DMS79 treated with DMSO at 0.1 percent for 48 hours (cell line): ENCODE measurements at places on chromosomes 6 and 20.

DNA sequence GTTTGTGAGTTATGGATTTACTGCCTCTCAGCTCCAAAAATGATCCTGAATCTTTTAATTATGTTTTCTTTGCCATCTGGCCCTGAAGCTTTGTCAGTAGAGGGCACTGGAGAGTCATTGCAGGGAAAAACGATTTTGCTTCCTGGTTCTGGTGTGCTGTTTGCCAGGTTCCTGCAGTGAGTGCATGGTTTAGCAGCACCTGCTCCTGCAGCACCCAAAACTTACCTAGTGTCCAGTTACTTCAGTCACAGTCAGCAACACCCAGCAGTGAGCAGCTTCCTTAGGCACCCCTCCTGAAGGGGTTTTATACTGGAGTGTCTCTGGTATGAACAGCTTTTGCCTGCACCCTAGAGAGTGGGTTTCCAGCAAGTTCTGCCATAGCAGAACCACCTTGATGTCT lies 6.0 kb upstream of the TRIM26 start:
- peak; percentile 69 for DNase-seq

- no peak for DNase-seq
Measured at GRCh38 chr20:46174469-46175126, 56.5 kb downstream of the CD40 start.

- DNase-seq = peak; percentile 25
Measured at GRCh38 chr6:7129784-7130569, 22.2 kb downstream of the RREB1 start.

- peak; percentile 57 for DNase-seq
Measured at GRCh38 chr6:35919085-35919826, 1.6 kb downstream of the SRPK1 start.

GRCh38 chr20:5859608-5860007 lies 90.7 kb downstream of the TRMT6 start:
- DNase-seq = no peak

DNA sequence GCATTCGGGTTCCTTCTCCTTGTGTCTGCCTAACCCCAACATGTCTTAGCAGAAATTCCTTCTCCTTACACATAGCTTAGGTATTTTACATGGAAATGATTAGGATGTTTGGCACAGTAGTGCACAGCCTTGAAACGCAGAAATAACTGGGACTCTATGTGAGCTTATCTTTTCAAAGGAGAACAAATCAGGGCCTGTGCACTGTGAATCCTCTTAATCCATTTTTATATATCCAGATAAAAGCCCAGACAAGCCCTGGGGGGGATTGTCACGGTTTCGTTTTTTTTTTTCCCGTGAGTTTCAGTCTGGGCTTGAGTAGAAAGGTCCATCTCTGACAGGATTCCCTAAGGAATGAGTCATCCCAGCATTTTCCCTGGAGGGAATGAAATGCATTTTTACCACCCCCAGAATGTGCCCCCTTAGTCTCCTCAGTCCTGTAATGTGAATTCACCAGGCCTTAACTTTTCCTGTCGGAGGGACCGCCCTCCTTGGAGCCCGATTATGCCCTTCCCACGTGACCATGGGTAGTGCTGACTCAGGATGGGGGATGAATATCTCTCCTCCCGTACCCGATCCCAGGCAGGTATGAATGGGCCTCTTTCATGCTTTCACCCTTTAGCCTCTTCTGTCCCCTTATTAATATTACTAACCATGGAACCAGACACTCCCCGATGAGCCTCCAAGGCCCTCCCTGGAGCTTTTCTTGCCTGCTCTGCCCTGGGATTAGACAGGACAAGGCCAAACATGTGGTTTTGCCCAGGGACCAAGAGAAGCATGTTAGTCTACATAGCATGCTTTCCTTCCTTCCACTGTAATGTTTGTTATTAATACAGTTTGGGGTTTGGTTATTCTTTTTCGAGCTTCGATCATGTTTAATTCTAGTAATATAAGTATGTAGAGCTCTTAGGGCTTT lies 23.9 kb upstream of the NAA20 start:
- no peak for DNase-seq

DNA sequence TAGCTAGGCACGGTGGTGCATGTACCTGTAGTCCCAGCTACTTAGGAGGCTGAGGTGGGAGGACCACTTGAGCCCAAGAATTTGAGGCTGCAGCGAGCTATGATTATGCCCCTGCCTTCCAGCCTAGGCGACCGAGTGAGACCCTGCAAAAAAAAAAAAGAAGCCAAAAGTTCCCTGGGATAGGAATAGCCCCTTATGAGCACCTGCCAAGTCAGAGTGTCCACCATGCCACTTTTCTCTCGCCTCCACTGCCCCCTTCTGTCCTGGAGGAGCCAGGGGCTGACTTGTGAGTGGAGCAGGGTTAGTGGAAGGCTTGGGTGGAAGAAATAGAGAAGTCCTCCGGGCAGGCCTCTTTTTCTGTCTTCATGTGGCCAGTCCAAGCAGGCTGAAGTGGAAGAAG lies 12.1 kb upstream of the DDX27 start:
- DNase-seq = no peak

DNA sequence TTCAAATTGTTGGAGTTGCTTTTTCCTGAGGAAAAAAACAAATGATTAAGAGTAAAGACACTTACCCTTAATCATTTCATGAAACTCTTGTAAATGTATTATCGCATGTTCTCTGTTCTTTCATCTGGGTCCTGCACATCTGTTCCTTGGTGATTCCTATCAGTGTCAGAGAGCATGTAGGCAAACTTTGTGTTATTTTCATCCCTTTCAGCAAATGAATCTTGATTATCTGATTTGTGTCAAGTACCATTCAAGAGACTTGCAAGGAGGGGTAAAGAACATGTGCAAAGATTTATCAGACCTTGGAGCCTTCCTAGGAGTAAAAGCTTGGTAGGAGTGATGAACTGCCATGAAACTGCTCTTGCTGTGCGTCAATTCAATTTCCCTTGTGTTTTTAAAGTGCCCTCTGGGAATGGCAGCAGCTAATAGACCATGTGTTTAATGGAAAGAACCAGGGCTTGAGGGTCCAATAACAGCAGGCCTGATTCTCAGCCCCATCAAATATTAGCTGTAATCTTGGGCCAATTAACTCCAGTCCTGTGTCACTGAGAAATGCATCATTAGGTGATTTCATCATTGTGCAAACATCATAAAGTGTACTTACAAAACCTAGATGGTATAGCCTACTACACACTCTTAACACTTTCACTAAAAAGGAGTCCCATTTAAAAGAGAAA lies 118.9 kb upstream of the CEP85L start:
- peak; percentile 95 for DNase-seq

GRCh38 chr6:6837541-6838080 lies 249.1 kb downstream of the LY86 start:
- DNase-seq = peak; percentile 15

DNA sequence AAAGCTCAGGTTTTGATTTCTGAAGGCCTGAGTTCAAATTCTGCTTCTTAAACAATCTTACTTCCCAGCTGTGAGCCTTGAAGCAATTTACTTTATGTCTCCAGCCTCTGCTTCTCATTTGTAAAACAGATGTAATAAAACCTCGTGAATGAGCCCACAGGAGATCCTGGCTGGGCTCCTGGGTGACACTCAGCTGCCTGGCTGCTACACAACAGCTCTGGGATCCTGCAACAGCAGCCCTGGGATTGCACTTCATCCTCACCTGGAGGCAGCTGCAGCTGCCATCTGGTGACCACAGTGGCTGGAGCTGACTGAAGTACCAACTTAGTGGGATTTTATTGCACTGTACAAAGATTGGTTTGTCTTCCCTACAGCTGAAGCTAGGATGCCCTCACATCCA lies 98.6 kb downstream of the NDUFAF5 start:
- no peak for DNase-seq

- DNase-seq = no peak
Measured at GRCh38 chr6:165071906-165072305, 237.5 kb downstream of the C6orf118 start.

- DNase-seq = no peak
Measured at GRCh38 chr20:57653910-57654309, 33.7 kb upstream of the ZBP1 start.

DNA sequence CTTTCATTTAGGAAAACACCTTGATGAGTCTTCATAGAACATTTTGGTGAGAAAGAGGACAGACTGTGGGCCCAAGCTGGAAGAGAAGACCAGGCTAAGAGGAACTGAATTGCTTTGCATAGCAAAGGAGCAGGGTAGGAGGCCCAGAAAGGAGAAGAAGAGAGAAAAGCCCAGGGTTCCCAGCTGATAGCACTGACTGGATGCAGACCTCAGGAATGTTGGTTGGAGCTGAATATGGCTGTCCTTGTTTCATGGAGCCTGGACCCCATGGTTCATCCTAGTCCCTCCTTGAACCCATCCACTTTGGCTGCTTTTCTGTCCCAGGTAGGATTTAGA lies 18.0 kb upstream of the ZFAND3 start:
- no peak for DNase-seq

- peak; percentile 71 for DNase-seq
Measured at GRCh38 chr6:161141173-161141572, 132.7 kb downstream of the AGPAT4 start.

DNA sequence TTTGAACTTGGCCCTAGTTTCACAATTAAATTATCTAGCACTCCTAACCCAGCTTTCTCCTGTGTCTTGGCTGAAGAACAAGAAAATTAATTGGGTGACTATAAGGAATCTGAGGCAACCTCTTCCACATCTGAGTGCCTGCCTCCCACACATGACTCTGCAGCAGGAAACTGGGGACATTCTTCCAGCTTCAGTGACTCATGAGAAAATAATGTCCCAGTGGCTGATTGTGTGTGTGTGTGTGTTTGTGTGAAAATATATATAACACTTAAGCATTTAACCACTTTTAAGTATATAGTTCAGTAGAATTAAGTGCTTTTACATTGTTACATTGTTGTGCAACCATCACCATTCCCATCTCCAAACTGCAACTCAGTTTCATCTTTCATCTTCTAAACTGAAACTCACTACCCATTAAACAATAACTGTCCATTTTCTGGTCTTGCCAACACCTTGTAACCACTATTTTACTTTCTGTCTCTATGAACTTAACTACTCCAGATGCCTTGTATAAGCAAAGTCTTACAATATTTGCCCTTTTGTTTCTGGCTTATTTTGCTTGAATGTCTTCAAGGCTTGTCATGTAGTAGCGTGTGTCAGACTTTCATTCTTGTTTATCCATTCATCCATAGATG lies 8.7 kb downstream of the TRIM38 start:
- DNase-seq = no peak

- DNase-seq = peak; percentile 23
Measured at GRCh38 chr20:11549172-11550103, 368.3 kb upstream of the BTBD3 start.

- no peak for DNase-seq
Measured at GRCh38 chr6:84123186-84123585, 89.6 kb downstream of the MRAP2 start.

- DNase-seq = no peak
Measured at GRCh38 chr6:156994215-156995076, 217.3 kb downstream of the ARID1B start.

- no peak for DNase-seq
Measured at GRCh38 chr20:59399426-59400099, 99.2 kb downstream of the EDN3 start.

DNA sequence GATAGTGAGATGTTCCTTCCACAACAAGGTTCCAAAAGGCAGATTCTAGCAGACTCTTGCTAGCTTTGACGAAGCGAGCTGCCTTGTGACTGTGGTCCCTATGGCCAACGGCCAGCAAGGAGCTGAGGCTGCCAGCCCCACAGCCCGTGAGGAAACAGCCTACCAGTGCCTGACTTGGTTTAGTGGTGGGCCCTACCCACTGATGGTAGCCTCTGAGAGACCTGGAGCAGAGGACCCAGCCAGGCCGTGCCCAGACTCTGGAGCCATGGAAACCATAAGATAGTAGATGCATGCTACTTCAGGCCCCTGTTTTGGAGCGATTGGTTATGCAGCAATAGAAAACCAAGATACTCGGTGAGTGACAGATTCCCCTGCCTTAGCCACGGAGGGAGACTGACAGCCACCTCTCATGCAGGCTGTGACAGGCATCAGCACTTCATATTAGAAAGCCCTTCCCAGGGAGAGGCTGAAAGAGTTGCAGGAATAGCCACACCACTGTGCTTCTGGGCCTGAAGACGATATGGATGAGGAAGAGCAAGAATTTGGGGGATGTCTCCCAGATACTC lies 19.2 kb downstream of the PSMG4 start:
- DNase-seq = no peak

DNA sequence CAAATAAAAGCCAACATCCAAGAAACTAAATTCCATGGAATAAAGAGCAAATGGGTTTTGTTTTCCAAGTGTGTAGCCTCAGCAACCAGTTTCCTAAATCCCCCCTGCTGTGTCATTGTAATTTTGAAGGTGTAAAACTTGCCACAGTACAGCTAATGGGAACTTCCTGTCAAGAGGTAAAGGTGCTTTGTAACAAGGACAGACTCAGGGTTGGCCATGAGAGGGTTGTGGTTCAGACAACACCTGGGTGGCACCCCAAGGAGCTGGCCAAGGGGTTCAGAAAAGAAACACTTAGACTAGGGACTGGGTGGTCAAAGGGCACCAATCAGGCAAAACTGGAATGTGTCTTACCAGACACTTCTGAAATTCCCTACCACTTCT lies 52.4 kb upstream of the LYRM2 start:
- DNase-seq = no peak

GRCh38 chr20:1979106-1979778 lies 14.6 kb downstream of the PDYN start:
- DNase-seq = no peak

GRCh38 chr6:83511901-83512681 lies at the start of gene PRSS35:
Gene PRSS35, plus strand, starts transcription at chr6:83512534. Its CDS starts 10,908 bp downstream, at chr6:83523442.
- no peak for DNase-seq

DNA sequence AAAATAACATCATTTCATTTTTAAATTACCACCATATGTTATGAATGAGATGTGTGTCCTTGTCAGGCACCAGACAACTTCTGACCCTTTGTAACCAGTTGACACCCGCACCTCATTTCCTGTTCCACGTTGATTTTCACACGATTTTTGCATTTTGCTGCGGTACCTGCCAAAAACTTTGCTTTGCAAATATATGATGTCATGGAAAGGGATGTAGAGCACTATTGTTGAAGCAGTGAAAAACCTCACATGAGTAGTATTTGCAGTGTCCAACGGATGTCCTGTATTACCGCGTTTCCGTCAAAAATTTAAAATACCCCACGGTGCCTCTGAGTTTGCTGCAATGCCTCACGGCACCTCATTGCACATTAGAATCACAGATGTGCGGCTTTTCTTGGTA lies 115.6 kb downstream of the MTHFD1L start:
- DNase-seq = no peak

DNA sequence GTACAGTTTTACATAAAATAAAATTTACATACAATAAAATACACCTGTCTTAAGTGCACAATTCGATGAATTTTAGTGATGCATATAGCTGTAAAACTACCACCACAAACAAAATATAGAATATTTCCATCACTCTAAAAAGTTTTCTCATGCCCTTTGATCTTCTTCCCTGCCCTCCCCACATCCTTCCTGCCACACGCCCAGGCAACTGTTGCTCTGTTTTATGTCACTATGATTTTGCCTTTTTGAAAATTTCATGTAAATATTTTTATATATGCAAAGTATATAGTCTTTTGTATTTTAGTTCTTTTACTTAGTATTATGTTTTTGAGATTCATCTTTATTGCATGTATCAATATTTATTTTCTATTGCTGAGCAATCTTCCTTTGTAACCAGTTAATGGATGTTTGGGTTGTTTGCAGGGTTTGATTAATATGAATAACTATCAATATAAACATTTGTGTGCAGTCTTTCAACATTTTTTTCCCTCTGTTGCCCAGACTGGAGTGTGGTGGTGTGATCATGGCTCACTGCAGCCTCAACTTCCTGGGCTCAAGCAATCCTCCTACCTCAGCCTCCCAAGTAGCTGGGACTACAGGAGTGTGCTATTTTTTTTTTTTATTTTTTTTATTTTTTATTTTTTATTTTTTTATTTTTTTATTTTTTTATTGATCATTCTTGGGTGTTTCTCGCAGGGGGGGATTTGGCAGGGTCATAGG lies 23.8 kb upstream of the SAMHD1 start:
- DNase-seq = no peak

- DNase-seq = no peak
Measured at GRCh38 chr6:97563529-97563928, 280.5 kb upstream of the MMS22L start.
